ENCODE measurements at places on chromosomes 4 and X.

DNA sequence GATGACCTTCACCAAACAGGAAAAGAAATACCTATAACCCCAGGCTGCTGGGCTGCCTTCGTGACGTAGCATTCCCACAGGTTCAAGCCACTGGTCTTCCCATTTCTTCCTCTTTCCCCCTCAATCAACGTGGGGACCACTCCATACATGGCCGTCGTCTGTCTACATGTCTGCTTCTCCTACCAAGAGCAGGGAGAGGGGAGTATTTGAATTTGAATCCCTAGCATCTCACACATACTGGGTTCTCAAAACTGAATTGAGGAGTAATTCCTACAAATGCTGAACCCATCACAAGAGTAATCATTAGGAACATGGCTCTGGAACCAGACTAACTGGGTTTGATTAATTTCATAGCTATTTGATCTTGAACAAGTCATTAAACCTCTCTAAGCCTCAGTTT, 17.3 kb downstream of the GPC3 start:
- no peak for DNase-seq

GRCh38 chr4:159273141-159273438, 170.2 kb downstream of the RAPGEF2 start:
- DNase-seq = no peak

DNA sequence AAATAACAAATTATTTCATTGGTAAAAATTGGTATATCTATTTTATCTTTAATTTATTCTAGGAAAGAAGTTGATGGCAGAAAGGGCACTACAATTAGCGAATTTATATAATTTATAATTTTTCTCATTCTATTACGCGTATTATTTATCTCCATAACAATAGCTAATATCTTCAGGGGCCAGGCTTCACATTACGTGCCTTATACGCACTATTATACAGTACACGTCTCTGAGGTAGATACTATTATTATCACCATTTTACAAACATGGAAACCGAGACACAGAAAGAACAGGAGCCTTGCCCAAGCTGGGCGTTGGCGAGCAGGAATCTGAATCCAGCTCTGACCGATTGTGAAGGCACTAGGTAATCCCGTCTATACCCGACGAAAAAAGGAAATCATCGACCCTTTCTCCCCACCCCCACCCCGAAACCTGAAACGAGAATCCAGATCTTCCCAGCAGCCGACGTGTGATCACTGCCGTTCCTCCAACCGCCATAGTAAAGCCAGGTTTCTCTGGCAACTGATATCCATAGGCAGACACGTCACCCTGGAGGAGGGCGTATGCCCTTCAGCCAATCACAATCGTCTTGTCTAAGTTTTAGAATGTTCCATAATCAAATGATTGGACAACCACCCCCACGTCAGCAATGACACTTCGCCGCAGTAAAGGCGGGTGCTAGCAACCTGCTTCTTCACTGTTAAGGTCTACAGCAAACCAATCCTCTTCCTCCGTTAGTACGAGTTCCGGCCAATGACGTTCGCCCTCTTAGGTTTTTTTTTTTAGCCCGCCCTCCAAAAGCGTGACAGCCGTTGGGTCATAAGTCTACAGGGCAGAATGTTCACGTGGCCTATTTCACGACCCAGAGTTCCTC, at the start of gene MORF4L2:
MORF4L2 (minus strand) TSS at position 501 of the 874 bp plus-strand sequence. CDS start 9,672 bp downstream, outside the sequence.
- DNase-seq = peak; percentile 62

- no peak for DNase-seq
These were observed 473.7 kb downstream of the GBA3 start for GRCh38 chr4:23166407-23166806.

DNA sequence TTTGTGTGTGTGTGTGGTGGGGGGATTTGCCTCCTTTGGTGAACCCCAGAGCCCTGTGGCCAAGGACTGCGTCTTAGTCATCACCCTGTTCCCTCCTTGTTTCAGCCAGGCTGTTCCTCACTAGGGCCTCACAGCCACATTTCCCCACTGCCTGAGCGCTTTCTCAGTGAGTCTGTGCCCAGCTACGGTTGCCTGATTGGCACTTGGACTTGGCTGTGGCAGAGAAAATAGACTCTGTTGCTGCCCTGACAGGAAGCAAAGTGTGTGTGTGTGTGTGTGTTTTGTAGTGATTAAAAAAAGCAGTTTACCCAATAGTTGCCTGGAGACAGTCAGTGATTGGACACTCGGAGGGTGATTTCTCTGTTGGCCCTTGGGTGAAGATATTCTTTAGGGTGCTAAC, 113.0 kb downstream of the UCHL1 start:
- DNase-seq = no peak

GRCh38 chr4:4456816-4457578, 70.1 kb downstream of the NSG1 start:
- DNase-seq = no peak

GRCh38 chr4:40283413-40283812, 51.7 kb upstream of the CHRNA9 start:
- DNase-seq = no peak

GRCh38 chr4:145414226-145414625, 67.4 kb upstream of the SMAD1 start:
- DNase-seq = no peak

DNA sequence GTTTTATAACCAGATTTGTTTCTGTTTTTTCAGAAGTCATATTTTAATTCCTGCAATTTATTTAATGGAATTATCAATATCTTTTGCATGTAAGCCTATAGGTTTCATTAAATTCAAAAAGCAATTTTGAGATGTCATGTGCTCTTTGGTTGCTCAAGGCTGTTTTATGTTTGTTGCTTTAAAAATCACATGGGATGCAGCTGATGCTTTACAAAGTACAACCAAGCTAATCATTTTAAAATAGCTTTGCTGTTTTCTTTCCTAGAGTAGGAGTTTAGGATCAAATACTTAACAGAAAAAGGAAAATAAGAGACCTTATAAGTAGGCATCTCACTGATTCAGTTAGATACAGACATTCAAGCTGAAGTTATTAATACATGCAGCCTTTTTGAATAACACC, 11.3 kb downstream of the CPEB2 start:
- no peak for DNase-seq

DNA sequence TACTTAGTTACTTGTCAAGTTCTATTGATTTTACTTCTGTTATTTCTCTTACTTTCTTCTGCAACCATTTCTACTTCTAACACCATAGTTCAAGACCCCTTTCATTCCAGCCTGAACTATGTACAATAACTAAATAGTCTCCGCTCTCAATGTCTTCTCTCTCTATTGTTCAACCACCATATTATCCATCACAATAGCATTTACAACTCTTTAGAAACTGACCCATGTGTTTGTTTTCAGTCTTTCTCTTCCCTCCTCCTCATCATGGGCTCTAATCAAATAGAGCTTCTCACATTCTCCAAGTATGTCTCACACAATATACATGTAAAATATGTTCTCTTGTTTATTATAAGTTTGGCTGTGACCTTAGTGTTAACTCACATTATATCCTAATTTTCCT, 143.6 kb downstream of the ZAR1 start:
- no peak for DNase-seq

DNA sequence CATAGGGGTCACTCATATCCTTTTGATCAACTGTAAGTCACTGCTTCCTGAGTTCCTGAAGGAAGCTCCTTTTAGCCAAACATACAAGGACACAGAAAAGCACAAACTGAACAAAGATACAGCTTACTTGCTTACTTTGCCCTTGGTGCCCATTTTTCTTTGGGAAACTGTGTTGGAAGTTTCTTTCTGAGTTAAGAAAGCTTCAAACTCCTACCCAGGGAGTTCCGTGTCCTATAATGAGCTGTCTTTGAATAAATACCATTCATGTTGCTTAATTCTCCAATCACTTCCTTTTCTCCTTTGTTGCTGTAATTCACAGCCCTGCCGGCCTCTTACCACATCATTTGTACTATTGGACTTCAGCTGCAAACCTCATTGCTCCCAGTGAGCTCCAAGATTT, at the start of gene ADH4:
ADH4 (minus strand) TSS at position 228 of the 400 bp plus-strand sequence; CDS start at position 153, 75 bp downstream.
- no peak for DNase-seq

DNA sequence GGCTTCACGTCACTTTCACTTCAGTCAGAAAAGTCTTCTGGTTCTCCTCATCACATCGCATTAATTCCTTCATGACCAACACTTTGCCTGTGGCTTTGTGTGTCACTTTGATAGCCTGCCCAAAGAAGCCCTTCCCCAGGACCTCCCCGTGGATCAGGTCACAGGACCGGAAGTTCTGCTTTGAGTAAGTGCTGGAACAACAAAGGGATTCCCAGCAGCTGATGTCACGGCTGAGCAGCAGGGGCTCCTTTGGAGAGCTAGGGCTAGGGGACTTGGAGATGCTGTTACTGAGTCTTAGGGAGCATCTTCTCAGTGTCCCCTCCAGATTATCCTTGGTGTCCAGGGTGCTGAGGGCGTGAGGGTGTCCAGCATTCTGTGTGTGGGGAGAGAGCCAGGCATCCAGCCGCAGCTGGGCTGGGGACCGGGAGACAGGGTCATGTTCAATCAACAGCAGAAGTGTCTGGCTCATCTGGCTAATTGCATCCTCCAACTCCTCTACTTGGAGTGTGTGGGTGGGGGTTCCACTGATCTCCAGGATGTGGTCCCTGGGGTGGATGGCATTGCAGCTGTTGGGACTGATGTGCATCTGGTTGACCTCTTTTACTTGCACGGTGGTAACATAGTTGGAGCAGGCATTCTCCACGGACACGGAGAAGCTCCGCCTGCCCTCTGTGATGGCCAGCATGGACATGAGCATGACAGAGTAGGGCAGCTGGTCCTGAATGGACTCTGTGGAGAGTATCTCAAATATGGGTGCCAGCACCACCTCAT, 39.2 kb upstream of the ARHGAP6 start:
- no peak for DNase-seq

DNA sequence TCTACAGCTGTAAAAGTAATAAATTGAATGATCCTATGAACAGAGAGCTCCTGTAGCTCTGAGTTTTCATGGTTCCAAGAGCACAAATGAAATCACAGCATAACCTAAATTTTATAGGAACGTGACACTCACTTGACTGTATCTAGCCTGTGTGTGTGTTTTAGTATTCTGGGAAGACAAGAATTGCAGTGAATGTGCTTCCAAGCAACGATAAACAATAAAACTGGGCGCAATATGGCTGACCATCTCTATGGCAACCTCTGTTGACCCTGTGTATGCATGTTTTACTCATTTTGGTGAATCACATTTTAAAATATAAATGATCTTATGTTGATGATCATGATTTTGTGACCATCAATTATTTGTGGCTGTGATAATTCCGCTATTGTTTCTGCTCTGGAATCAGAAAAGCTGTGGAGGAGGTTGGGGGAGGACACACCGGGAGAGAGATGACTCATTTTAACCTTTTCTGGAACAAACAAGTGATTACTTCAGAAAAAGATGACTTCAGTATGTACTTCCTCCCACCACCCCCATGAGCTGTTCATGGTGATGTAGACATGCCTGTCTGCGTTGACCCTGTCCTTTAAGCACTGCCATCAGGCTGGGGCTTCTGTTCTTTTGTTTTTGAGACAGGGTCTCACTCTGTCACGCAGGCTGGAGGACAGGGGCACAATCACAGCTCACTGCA, 31.8 kb downstream of the USP11 start:
- no peak for DNase-seq

GRCh38 chrX:35842674-35843073, 44.5 kb downstream of the MAGEB16 start:
- DNase-seq = no peak

DNA sequence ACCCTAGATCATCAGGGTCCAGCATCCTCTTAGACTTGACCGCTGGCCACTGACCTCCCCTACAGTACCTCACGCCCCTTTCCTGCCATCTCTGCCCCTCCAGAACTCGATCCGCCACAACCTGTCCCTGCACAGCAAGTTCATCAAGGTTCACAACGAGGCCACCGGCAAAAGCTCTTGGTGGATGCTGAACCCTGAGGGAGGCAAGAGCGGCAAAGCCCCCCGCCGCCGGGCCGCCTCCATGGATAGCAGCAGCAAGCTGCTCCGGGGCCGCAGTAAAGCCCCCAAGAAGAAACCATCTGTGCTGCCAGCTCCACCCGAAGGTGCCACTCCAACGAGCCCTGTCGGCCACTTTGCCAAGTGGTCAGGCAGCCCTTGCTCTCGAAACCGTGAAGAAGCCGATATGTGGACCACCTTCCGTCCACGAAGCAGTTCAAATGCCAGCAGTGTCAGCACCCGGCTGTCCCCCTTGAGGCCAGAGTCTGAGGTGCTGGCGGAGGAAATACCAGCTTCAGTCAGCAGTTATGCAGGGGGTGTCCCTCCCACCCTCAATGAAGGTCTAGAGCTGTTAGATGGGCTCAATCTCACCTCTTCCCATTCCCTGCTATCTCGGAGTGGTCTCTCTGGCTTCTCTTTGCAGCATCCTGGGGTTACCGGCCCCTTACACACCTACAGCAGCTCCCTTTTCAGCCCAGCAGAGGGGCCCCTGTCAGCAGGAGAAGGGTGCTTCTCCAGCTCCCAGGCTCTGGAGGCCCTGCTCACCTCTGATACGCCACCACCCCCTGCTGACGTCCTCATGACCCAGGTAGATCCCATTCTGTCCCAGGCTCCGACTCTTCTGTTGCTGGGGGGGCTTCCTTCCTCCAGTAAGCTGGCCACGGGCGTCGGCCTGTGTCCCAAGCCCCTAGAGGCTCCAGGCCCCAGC, 5.2 kb downstream of the FOXO4 start:
- DNase-seq = no peak

- no peak for DNase-seq
These were observed 193.7 kb upstream of the SPANXN4 start for GRCh38 chrX:142831961-142832530.

Measured in stimulated activated CD8-positive, alpha-beta memory T cell treated with anti-CD3 and anti-CD28 coated beads, Interleukin-7, amount 100 ng/mL, for 1 hour (primary cell).